ENCODE measurements at places on chromosomes 7 and 10. TPM values are rescaled to one million over a fixed set of nuclear protein-coding genes. Genes with fewer than 3 reads are reported as not detected.

Gene TMEM196
- 3.6 TPM for total RNA-seq

Gene GHRHR
- total RNA-seq, result 1.2 TPM

DNA sequence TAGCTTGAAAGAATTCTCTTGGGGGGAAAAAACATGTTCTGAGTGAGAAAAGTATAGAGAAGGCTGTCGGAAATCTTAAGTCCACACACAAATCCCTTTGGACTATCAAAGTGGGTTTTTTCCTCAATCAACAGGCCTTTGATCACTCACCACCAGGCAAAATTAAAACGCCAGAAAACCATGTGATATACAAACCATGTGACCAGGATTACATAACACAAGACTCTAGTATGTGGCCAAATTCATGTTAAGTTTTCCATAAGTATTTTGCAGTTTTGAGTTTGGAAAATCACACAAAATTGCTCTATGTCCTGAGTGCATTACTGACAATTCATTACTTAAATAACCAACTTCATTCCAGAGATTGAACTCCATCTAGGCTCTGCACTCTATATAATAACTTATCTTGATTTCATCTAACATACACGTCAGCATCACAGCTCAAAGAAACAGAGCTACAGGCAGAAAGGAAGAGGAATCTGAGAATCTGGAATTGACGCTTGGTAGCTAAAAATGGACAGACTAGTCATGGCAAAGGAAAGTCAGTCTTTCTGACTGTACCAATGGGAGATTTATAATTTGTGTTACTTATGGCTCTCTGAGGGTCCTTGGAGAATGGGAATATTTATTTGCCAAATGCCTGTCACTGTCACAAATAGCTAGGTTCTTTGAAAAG is 383.5 kb downstream of the SFMBT2 start:
- DNase-seq, result no peak

DNA sequence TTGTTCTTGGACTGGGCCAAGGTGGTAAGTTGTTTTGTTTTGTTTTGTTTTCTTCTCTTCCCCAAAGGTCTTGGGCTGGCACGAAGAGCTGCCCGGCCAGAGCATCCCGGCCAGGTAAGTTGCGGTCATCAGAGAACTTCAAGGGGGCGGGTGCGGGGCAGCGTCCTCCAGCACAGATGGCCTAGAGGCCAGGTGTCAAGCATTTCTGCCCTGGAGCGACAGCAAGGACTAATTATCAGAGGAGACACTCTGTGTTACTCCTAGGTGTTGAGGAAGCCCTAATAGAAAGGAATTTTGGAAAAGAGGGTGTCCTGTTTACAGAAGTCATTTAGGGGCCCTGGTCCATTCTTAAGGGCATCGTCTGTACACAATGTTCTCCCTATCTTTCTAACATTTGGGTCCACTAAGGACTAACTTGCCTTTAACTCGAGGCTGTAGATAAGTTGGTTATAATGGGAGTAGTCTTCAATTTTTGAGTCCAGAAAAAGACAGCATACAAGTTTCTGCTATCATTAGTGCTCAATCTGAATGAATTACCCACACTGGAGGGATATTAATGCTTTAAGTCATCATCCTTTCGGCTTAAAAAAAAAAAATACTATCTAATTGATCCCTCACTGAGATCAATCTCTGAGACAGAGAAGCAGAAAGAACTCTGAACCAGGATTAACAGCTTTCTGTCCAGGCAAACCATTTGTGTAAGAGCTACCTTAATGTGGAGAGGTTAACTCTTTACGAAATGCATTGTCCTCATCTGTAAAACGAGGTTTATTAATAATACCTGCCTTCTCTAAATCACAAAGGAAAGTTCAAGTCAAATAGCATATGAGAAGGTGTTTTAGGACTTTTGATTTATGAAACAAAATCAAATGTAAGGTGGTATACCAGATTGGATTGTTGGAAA is 1.5 kb downstream of the ITGB8 start:
- no peak for DNase-seq

DNA sequence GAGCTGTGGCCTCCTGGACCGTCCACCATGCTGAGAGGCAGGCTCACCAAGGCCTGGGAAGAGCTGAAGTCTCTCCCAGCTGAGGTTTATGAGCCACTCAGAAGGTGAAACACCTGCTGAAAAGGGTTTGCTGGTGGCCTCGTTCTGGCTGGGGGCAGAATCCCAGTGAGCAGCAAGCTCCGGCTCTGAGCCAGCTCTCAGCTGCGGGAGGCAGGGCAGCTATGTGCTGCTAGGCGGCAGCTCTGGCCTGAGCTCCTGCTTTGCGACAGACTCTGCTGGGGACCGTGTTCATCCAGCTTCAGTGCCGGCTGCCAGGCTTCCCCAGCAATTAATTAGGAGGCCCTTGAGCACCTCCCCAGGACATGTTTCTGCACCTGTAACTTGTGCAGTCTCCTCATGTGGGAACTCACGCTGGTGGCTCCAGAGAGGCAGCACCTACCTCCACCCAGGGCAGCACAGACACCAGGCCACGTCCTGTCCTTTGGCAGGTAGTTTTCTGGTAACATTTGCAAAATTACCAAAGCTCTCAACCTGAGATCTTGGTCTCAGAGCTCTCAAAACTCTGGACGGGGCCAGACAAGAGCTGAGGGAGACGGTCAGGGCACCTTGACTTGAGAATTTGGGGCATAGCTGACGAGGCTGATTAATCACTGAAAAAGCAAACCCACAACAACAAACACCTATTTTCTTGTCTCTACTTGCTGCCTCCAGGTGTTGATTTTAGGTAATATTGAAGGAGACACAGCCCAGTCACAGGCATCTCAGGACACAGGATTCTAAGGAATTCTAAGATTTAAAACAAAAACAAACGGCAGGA is 185.0 kb downstream of the TCERG1L start:
- DNase-seq, result no peak

- DNase-seq, result no peak
These were observed 32.8 kb downstream of the FOXK1 start for GRCh38 chr7:4714767-4715409.

- DNase-seq, result no peak
These were observed 60.9 kb downstream of the SLC35B4 start for GRCh38 chr7:134255814-134256213.

GRCh38 chr10:78960316-78960800 is 108.4 kb upstream of the ZMIZ1 start:
- DNase-seq, result peak; percentile 91

Data from posterior vena cava (tissue), 2 donors.